ENCODE measurements at places on chromosomes 1 and 21.

- DNase-seq = no peak
Measured at GRCh38 chr1:76122271-76122670, 47.7 kb downstream of the ST6GALNAC3 start.

- no peak for DNase-seq
Measured at GRCh38 chr1:225713281-225713680, 60.4 kb upstream of the ENAH start.

- no peak for DNase-seq
Measured at GRCh38 chr1:185438936-185439335, 121.9 kb upstream of the IVNS1ABP start.

GRCh38 chr1:227370533-227371254 lies 52.4 kb upstream of the CDC42BPA start:
- DNase-seq = no peak

- no peak for DNase-seq
Measured at GRCh38 chr1:23177031-23177430, 8.4 kb upstream of the LUZP1 start.

- no peak for DNase-seq
Measured at GRCh38 chr21:39971956-39972355, 104.7 kb downstream of the PCP4 start.

- peak; percentile 41 for DNase-seq
Measured at GRCh38 chr1:226643177-226643576, 94.6 kb downstream of the STUM start.

DNA sequence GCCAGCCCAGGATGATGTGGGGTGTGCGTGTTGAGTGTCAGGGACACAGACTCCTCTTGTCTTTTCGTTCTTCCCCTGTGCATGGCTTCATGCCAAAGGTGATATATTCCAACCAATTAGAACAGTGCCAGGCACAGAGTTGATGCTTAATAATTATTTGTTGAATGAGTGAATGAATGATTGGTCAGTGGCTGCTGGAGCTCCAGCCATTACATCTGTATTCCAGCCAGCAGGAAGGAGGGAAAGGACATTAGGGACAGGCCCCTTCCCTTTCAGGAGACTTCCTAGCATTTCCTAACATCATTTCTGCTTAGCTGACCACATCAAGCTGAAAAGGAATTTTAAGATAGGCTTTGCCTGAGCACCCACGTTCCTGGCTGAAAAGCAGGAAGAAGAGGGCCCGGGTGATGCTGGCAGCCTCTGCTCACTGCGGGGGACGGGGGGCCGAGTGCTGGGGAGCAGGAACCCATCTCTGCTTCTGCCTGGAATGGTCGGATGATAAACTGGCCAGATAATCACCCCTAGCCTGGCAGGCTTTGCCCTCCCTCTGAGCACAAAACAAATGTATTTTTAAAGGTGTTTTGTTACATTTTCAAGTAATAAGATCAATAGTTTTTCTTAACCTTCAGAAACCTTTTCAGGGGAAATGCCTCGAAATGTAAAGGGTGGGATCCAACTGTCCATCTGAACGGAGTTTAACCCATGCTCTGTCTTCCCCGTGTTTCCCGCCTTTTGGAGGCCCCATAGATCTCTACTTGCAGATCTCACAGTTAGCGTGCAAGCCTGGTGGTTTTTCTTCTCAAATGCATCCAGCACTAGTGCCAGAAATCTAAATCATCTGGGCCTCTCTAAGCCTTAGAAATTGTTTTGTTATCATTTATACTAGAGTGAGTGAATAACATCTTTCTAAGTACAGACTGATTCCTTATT lies 39.0 kb downstream of the SLC37A1 start:
- DNase-seq = no peak

DNA sequence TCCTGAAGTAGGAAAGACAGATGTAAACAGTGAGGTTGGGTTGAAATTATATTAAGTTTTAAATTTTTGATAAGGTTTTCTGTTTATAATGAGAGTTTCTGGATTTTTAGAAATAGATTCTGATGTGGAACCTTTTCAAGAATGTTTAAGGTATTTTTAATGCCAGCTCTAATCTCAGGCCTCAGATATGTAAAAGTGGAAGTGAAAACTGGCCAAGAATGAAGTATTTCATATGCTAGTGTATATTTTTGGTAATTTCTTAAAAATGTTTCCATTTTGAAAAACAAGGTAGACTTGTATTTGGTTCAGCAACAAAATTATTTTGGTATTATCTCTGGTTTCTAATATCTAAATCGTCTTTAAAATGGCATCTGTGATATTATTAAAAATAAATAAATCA lies 14.4 kb downstream of the IFNAR1 start:
- no peak for DNase-seq

GRCh38 chr1:117537291-117537920 lies 68.4 kb upstream of the TENT5C start:
- DNase-seq = no peak

DNA sequence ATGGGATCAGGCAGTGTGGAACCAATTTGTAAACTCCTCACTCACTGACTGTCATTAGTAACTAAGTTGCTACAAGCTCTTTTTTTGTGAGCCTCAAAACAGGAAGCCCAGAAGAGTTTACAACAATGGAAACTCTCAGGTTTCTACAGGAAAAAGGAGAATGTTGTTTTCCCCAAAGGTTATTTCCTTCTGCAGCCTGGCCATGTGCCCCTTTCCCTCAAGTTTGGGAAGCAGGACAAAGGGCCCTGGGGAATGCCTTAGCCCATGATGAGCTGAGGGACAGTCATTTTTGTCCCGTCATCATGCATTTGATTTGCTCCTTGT lies 395.9 kb downstream of the KIF26B start:
- no peak for DNase-seq

GRCh38 chr1:182340233-182341058 lies 51.1 kb downstream of the GLUL start:
- DNase-seq = no peak

- no peak for DNase-seq
Measured at GRCh38 chr1:45317166-45317565, 9.5 kb upstream of the HPDL start.

GRCh38 chr1:218473522-218473921 lies 128.4 kb downstream of the TGFB2 start:
- DNase-seq = no peak

DNA sequence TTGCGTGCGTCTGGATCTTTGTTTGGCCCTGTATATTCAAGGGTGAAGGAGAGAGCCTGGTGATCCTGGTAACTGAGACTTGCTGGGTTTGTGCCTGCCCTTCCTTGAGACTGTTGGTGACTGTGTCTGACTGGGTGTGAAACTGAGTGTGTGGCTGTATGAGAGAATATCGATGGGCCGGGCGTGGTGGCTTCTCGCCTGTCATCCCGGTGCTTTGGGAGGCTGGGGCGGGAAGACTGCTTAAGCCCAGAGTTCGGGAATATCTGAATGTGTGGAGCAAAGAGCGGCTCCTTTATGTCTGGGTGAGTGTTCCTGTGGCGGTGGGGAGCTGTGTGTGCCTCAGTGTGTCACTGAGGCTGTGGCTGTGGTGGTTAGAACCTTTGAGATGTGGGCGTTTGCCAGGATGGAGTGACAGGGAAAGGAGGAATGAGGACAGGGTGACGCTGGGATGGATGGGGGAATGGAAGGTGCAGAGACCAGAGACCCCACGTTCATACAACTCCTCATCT lies 2.7 kb upstream of the MARCKSL1 start:
- no peak for DNase-seq

GRCh38 chr21:36470294-36470693 lies 9.6 kb downstream of the CLDN14 start:
- DNase-seq = no peak

GRCh38 chr1:63774617-63775417 lies 1.0 kb downstream of the ROR1 start:
- DNase-seq = no peak

DNA sequence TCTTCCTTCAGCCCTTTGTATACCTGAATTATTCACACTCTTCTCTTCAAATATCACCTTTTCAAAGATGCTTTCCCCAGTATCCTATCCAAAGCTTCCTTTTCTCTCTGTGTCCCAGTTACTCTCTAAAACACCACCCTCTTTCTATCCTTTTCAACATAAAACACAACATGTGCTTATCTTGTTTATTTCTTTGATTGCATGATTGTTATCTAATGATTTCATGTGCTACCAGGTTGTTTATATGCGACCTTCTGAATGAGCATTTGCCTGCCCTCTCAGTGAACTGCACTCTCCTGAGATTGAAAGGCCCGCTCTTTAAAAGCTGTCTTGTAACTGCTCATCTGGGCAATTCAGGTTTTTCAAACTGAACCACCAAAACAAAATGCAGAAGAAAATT lies 97.7 kb upstream of the FGGY start:
- DNase-seq = no peak

DNA sequence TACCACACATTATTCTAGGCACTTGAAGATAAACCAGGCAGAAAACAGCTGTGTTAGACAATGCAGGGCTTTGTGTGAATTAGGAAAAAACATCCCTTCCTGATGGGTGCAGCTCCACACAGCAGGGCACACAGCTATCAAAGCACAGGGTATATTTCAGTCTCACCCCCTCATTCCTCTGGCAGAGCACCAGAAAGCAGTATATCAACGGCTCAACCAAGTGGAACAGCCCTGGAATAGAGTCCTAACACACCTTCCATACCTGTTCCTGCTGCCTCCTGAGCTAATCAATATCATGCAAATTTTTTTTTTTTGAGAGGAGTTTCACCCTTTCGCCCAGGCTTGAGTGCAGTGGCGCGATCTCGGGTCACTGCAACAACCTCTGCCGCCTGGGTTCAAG lies 32.1 kb downstream of the LYST start:
- DNase-seq = no peak

DNA sequence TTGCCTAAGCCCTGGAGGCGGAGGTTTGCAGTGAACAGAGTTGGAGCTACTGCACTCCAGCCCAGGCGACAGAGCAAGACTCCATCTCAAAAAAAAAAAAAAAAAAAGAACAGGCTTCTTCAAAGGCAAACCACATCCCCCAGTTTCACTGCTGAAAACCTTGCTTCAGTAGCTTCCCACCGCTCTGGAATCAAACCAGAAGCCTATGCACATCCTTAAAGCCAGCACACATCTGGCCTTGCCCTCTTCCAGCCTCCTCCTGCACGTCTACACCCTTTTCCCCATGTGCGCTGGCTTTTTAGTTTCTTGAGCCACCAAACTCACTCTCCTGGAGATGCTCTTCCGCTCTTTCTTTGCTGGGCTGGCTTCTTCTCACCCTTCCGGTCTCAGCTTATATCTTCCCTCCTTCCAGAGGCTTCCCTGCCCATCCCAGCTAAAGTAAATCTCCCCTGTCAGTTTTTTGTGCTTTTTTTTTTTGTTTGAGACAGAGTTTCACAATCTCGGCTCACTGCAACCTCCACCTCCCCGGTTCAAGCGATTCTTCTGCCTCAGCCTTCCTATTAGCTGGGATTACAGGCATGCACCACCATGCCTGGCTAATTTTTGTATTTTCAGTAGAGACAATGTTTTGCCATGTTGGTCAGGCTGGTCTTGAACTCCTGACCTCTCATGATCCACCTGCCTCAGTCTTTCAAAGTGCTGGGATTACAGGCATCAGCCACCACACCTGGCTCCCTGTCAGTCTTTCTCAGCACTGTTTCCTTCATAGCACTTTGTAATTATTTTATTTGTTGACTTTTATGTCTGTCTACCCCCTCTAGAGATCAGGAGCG lies 42.0 kb upstream of the ID3 start:
- no peak for DNase-seq

- no peak for DNase-seq
Measured at GRCh38 chr1:52634111-52634510, 1.1 kb downstream of the SHISAL2A start.

DNA sequence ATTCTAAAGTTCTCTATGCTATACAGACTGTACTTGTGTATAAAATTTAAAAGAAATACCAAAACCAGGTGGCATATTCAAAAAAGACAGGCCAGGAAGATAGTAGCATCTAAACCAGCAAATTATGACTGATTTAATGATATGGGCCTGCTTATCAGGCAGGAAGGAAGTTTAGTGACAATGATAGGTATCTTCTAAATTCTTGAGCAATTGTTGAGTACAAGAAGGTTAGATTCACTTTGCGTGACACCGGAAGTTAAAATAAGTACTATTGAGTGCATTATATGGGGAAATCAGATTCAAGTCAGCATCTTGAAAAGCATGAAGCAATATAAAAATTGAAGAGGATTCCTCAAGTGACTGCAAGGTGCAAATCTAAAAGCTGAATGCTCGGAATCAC lies 186.8 kb upstream of the RGS18 start:
- DNase-seq = no peak

GRCh38 chr1:165875171-165875570 lies 47.8 kb downstream of the UCK2 start:
- no peak for DNase-seq

- DNase-seq = no peak
Measured at GRCh38 chr1:168939110-168939946, 167.2 kb upstream of the ATP1B1 start.

DNA sequence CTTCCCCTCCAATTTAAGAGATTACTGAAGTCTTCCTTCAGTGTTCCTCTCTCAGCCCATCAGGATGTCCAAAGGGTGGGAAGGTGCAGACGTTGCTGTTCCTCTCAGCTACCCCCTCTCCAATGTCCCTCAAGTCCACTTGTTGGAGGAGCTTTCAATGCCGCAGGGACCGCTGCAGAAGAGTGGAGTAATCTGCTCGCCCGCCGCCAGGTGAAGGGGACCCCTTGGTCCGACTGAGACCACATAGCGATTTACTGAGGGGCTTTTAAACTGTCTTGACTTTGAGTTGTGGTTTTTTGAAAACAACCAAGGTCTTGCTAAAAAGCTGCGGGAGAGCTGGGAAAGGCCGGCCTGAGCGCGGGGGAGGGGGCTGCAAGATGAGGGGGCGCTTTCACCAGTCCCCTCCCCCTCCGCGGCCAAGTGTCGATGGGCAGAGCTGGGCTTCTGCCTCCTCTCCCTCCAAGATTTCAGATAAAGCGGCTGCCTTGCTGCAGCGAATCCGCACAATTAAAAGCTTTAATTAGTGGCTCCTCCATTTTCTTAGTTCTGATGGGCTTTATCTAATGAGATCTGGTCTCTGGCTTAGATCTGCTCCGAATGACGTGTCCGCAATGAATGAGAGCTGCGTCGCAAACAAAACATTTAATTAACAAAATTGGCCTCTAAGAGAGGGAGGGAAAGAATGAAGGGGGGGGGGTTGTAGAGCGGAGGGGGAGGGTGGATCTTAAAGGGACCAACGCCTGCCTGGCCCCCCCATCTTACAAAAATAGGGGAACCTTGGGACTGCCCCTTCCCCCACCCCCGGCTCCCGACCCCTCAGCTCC lies 5.9 kb downstream of the LMO4 start:
- DNase-seq = no peak

GRCh38 chr1:41645062-41645461 lies 160.6 kb upstream of the EDN2 start:
- no peak for DNase-seq

Measured in effector CD4-positive, alpha-beta T cell (primary cell).